Esophagus muscularis mucosa (tissue), 4 donors: ENCODE measurements at places on chromosomes 1 and 21. TPM values are rescaled to one million over a fixed set of nuclear protein-coding genes. Genes with fewer than 3 reads are reported as not detected.
A peak's percentile ranks its signal among the peaks of the same experiment; 100 is the strongest.

Gene RAB7B
- 0.32 TPM for total RNA-seq

DNA sequence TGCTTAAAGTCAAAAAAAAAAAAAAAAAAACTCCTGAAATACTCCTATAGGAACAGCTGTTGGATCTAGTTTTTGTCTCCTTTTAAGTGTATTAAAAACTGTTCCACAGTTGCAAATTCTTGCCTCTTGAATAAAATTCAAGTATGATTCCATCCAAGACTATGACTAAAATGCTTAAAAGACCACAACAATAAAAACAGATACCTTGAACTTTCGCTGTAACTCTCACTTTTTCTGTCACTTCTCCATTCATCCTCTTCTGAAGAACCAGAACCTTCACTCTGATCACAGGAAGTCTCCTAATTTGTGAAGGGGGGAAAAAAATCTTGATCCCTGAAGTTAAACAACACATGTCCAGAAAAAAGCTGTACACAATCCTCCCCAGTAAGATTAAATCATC lies 55.0 kb upstream of the PSMG1 start:
- no peak for DNase-seq
- H3K27ac ChIP-seq, result no peak overlapping the region
- H3K4me3 ChIP-seq, result no peak overlapping the region
- H3K36me3 ChIP-seq, result peaks cover 62% of the 10 kb centered on the region
- H3K27me3 ChIP-seq, result no peaks in the 10 kb centered on the region

DNA sequence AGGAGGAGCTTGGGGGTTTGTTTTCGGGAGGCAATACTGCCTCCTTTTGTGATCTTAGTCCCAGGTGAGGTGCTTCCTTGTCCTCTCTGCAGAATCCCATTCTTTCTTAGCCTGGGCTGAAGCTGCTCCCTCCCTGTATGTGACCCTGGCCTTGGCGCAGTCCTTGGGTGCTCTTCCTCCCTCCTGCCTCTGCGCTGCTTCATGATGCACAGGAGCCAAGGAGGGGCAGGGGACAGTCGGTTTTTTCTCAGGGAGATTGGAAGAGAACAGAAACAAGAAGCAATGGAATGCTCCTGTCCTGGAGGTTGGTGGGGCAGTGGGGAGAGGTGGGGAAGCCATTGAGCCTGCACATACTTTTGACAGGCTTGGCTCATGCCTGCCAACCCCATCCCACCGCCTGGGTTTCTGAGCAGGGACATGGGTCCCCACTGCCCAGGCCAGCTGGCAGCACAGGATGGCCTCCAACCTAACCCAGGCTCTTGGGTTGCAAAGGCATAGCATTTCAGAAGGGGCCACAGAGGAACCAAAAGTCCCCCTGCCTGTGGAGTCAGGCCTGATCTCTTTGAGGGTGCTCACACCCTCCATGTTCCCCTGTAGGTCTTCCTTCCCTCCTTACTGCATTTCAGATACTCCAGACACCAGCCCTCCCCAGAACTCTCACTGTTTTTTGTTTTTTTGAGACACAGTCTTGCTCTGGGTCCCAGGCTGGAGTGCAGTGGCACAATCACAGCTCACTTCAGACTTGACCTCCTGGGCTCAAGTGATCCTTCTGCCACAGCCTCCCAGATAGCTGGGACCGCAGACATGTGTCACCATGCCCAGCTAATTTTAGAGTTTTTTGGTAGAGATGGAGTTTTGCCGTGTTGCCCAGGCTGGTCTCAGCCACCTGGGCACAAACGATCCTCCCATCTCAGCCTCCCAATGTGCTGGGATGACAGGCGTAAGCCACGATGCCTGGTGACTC lies 16.1 kb downstream of the IL6R start:
- H3K27me3 ChIP-seq, result no peaks in the 10 kb centered on the region
- H3K36me3 ChIP-seq, result no peaks in the 10 kb centered on the region
- H3K4me3 ChIP-seq, result no peak overlapping the region
- H3K27ac ChIP-seq, result peak overlapping the region; percentile 91
- DNase-seq, result no peak

- no peaks in the 10 kb centered on the region for H3K27me3 ChIP-seq
- DNase-seq, result peak; percentile 94
- peak overlapping the region; percentile 96 for H3K27ac ChIP-seq
- H3K36me3 ChIP-seq, result no peaks in the 10 kb centered on the region
- peak overlapping the region; percentile 77 for H3K4me3 ChIP-seq
Measured at GRCh38 chr21:25735646-25736597, 1.1 kb downstream of the GABPA start.

- DNase-seq, result no peak
- no peaks in the 10 kb centered on the region for H3K27me3 ChIP-seq
- H3K4me1 ChIP-seq, result peaks cover 40% of the 10 kb centered on the region
- no peak overlapping the region for H3K4me3 ChIP-seq
- peak overlapping the region; percentile 85 for H3K27ac ChIP-seq
Measured at GRCh38 chr1:44242746-44243145, 29.5 kb downstream of the DMAP1 start.
